ENCODE measurements at places on chromosomes 3 and 15. TPM values are rescaled to one million over a fixed set of nuclear protein-coding genes. Genes with fewer than 3 reads are reported as not detected.

The PLCH1 gene
- total RNA-seq, result 17.8 TPM

The LCTL gene
- total RNA-seq, result 1.8 TPM

The CMTM8 gene
- total RNA-seq, result 4.0 TPM

The HTR3E gene
- total RNA-seq, result not detected

The RPP25 gene
- 12.6 TPM for total RNA-seq

The CHCHD4 gene
- 13.3 TPM for total RNA-seq

The PTH1R gene
- 0.99 TPM for total RNA-seq

The AADACL2 gene
- total RNA-seq, result not detected

The SLC6A6 gene
- total RNA-seq, result 72.6 TPM

The CFAP100 gene
- 0.44 TPM for total RNA-seq

The SAMD7 gene
- not detected for total RNA-seq

The MAP4 gene
- 138 TPM for total RNA-seq

The TMEM202 gene
- total RNA-seq, result not detected

The LMAN1L gene
- not detected for total RNA-seq

The CSPG4 gene
- 2.0 TPM for total RNA-seq

The LMOD3 gene
- not detected for total RNA-seq

The ARHGAP11A gene
- total RNA-seq, result 94.2 TPM

The GOLGA6D gene
- total RNA-seq, result 0.37 TPM

The PPM1L gene
- 7.9 TPM for total RNA-seq

The GASK1A gene
- 5.3 TPM for total RNA-seq

The ST8SIA2 gene
- 3.2 TPM for total RNA-seq

The CCR9 gene
- not detected for total RNA-seq

The ATP13A5 gene
- not detected for total RNA-seq

The THRB gene
- total RNA-seq, result 8.6 TPM

The SNX33 gene
- total RNA-seq, result 17.7 TPM

The MYZAP gene
- 0.72 TPM for total RNA-seq

The TUSC2 gene
- total RNA-seq, result 35.5 TPM

The TUSC7 gene
- total RNA-seq, result not detected

The SEMA3B gene
- total RNA-seq, result 6.4 TPM

The MASP1 gene
- 1.0 TPM for total RNA-seq

The CEP70 gene
- 31.1 TPM for total RNA-seq

The PATL2 gene
- total RNA-seq, result 0.46 TPM

The SLC51B gene
- total RNA-seq, result not detected

The SLC9C1 gene
- 0.15 TPM for total RNA-seq

The FBLN2 gene
- total RNA-seq, result 11.8 TPM

The CCR1 gene
- total RNA-seq, result not detected

The WDR49 gene
- 0.90 TPM for total RNA-seq

The IQCF2 gene
- total RNA-seq, result not detected

The SLC28A2 gene
- not detected for total RNA-seq

The MOBP gene
- 0.13 TPM for total RNA-seq

The SERPINI1 gene
- 5.8 TPM for total RNA-seq

The LIPC gene
- total RNA-seq, result not detected

The GOLGA8S gene
- total RNA-seq, result 0.07 TPM

The PARP16 gene
- 4.3 TPM for total RNA-seq

The SFMBT1 gene
- total RNA-seq, result 15.4 TPM

All from H9 (cell line).